ENCODE measurements at places on chromosomes 16 and 17. TPM values are rescaled to one million over a fixed set of nuclear protein-coding genes. Genes with fewer than 3 reads are reported as not detected.

The OR1F1 gene
- total RNA-seq, result 0.49 TPM

The CCL11 gene
- not detected for total RNA-seq

The RHBDL3 gene
- total RNA-seq, result not detected

The NFATC2IP gene
- 115 TPM for total RNA-seq

The CD79B gene
- 16.4 TPM for total RNA-seq

The CBFA2T3 gene
- total RNA-seq, result 0.11 TPM

Data from CD4-positive, alpha-beta memory T cell (primary cell).